ENCODE measurements at places on chromosomes 3 and 15.

DNA sequence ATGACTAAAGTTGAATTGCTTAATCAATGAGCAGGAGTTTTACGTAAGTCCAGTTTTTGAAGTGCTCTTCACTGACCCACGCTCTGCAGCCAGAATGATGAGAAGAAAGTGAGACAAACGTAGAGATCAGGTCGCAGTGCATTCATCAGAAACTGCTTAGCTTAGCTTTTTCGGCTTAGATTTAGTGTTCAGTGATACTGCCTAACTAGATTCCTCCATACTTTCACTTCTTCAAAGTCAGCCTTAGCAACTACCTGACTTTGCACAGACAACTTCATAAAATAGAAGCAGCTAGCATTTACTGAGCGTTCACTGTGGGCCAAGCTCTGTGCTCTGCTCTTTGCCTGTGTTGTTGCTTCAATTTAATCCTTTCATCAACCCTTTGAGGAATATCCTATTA lies 116.1 kb downstream of the KCNH8 start:
- peak; percentile 21 for DNase-seq

- DNase-seq: no peak
Measured at GRCh38 chr15:59346951-59347350, 25.7 kb downstream of the MYO1E start.

- no peak for DNase-seq
Measured at GRCh38 chr15:81516461-81516860, 142.4 kb upstream of the TMC3 start.

DNA sequence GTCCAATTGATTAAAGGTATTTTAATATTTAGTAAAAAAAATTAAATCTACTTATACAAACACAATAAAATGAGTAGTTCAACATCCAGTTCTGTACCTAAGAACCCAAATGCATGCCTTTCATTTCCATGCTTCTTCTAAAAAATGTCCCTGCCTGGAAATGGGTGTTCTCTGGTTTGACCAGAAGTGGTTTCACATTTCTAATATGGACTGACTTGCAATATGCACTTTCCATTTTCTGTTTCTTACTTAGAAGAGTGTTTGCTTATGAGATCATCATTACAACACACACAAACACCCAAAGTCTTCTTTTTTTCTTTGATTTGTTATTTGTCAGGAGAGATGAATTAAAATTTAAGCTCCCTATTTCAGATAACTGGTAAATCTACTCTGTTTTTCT lies 879.6 kb downstream of the AGBL1 start:
- DNase-seq: no peak

DNA sequence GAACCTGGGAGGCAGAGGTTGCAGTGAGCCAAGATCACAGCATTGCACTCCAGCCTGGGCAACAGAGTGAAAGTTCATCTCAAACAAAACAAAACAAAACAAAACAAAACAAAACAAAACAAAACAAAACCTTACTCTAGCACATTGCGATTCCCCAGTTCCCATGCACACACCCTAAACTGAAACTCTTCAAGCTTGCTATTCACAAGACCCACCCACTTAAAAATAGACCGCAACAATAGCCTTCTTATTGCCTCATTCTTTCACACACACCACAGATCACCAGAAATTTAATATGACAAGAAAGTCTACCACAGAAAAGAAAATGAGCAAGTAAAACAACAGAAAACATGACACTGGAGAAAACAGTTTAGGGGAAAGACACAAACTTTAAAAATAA lies 598.4 kb downstream of the FHIT start:
- peak; percentile 46 for DNase-seq

- DNase-seq: no peak
Measured at GRCh38 chr3:137845666-137846065, 81.6 kb downstream of the SOX14 start.

DNA sequence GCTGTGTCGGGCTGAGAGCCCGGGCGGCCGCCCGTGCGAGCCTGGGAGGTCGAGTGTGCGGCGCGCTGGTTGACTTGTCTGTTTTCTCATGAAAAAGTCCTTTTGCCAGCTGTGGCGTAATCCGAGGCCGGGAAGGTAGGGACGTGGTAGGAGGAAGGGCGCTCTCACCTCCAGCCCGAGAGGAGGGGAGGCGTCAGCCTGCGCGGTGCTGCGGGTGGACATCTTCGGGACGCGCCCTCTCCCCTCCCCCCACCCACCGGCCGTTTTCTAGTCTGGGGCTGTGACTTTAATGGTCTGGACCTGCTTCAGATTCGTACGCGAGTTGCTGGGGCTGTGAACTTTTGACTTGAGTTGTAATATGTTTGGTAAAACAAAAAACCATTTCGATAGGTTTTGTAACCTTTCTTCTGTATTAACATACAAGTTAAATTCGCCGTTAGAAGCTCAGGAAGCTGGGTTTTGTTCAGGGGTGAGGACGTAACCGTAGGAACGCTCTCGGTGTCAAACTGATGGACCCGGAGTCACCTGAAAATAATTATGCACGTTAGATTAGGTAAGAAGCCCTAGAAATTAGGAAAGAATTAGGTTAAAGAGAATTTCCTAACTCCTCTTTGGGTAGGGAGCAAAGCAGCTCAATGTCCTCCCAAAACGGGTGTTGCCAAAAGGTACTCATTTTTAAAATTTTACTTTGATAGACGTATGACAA lies 762 bp downstream of the NCK1 start:
- peak; percentile 32 for DNase-seq

- DNase-seq: no peak
Measured at GRCh38 chr3:16798738-16799137, 86.0 kb upstream of the PLCL2 start.

DNA sequence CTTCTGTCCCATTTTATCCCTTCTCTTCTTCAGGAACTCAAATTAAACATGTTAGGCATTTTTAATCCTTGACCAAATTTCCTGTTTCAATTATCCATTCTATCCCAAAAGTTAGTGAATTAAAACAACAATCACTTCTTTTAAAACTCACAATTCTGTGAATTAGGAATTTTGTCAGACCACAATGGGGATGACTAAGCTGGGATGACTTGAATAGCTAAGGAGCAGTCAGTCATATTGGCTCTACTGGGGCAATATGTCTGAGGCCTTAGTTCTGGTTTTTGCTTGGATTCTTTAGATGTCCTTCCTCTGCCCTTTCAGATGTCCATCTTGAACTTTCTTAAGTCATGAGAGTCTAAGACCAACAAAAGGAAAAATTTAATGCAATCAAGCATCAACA lies 178.2 kb upstream of the TGFBR2 start:
- DNase-seq: no peak

DNA sequence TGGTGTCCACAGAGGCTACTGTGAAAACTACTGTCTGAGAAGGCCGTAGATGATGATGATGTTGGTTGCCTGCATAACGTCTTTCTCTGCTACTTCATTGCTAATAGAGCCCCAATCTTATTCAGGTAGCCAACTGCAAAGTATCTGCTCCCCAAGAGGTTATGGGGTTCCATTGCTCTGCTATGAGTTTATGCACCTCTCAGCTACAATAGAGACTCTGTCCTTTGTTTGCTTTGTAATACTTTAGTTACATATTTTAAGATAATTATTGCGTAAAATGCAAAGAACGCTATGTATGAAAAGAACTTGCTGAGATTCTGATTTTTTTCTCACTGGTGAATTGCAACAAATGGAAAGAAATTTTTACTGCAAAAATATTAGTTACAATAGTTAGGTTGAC lies 27.8 kb upstream of the GMPPB start:
- DNase-seq: no peak
